ENCODE measurements at places on chromosomes 13 and 19.

DNA sequence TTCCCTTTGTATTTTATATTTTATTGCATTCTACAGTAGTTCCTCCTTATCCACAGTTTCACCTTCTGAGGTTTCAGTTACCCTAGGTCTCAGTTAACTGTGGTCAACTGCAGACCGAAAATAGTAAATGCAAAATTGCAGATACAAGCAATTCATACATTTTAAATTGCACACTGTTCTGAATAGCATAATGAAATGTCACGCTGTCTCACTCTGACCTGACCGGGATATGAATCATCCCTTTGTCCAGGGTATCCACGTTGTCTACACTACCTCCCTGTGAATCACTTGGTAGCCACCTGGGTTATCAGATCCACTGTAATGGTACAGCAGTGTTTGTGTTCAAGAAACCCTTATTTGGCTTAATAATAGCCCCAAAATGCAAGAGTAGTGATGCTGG is 325.0 kb downstream of the DNAJC15 start:
- H3K27ac ChIP-seq = no peak overlapping the region
- no peaks in the 10 kb centered on the region for H3K4me1 ChIP-seq
- H3K36me3 ChIP-seq = no peaks in the 10 kb centered on the region

DNA sequence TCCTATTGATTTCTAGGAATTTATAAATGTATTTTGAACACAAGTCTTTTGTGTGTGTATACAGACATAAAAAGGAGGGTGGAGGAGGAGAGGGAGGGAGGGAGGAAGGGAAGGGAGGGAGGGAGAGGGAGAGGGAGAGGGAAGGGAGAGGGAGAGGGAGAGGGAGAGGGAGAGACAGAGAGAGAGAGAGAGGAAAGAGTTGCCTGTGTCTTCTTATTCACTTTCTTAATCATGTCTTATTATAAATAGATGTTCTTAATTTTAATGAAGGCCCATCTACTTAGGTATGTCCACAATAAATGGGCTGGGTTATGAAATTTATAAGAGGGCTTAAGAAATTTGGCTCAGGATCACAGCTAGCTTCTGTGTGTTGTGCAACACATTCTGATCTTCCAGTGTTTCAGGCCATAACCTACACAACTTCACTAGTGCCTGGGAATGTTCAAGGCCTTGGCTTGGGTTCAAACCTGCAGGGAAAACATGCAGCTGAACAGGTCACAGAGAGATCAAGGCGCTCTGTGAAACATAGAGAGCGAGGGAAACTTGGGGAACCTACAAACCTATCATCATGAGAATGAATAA is 39.3 kb downstream of the ZNF45 start:
- no peak for DNase-seq
- no peaks in the 10 kb centered on the region for H3K36me3 ChIP-seq
- no peak overlapping the region for H3K27ac ChIP-seq
- H3K27me3 ChIP-seq = no peaks in the 10 kb centered on the region

DNA sequence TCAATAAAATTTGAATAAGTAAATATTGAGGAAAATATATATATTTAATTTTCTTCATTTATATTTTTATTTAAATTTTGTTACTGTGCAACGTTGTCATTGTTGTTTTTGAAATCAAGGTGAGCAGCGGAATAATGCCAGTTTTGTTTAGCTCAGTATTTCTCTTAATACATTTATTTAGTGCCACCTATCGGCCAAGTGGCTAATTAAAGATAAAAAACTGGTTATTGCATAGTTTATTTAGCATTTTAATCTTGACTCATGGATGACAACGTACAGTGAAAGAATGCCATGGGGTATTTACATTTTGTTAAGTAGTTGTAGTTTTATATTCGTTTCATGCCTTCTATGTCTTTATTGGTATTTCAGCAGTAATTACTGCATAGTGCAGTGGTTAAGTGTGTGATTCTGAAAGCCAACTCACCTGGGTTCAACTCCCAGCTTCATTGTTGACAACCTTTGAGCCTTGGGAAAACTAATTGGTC is 265.9 kb downstream of the MYO16 start:
- H3K27me3 ChIP-seq = no peaks in the 10 kb centered on the region
- DNase-seq = no peak
- no peak overlapping the region for H3K27ac ChIP-seq
- H3K4me1 ChIP-seq = no peaks in the 10 kb centered on the region
- H3K4me3 ChIP-seq = no peak overlapping the region

DNA sequence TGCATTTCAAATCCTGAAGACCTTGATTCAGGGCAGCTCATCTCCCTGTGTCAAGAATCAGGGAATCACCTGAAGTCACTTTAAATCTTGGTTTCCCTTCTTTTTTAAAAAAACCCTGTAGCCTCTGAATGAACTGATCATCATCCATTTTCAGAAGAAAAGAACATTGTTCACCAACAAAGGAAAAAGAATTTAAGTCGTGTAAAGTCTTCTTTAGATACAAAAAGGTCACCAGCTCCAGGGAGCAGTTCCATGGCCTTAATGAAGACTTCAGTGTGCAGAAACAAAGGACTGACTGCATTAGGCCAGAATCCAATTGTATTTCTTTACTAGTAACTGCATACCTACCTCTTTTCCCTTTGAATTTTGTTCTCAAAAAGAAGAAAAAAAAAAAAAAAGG is 245.0 kb downstream of the ABCC4 start:
- H3K4me1 ChIP-seq = no peaks in the 10 kb centered on the region
- H3K27me3 ChIP-seq = no peaks in the 10 kb centered on the region

Data from esophagus muscularis mucosa (tissue), 4 donors.